ENCODE measurements at places on chromosomes 12 and 14. TPM values are rescaled to one million over a fixed set of nuclear protein-coding genes. Genes with fewer than 3 reads are reported as not detected.

DNA sequence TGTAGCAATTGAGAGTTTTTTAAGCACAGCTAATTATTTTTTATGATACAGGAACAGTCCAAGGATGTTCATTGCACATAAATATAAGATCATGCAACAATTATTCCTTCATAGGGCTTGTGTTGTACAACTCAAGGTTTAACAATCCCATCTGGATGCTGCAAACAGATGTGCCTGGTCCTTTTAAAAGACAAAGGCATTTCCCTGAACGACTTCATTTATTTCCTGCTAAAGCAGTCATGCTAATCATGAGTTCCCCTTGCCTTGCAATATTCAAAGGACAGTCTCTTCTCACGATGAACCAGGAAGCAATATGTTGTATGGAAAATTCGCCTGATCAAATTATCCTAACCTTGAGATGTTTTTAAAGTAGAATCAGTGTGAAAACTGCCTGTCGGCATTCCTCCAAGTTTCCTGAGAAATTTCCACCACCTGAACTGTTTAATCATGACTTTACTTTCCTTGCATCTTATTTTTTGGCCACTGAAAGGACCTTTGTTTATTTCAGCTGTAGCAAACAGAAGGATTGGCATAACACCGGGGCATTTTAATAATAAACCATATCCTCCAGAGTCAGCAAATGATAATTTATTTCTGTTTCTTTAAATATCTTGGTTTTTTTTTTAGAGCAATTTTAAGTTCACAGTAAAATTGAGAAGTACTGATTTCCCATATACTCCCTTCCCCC lies 33.9 kb upstream of the TSPAN8 start:
- H3K27me3 ChIP-seq: no peaks in the 10 kb centered on the region
- H3K4me1 ChIP-seq: no peaks in the 10 kb centered on the region
- H3K36me3 ChIP-seq: no peaks in the 10 kb centered on the region
- DNase-seq: no peak
- H3K4me3 ChIP-seq: no peak overlapping the region
- no peak overlapping the region for H3K27ac ChIP-seq

Gene CPNE6
- total RNA-seq: not detected

DNA sequence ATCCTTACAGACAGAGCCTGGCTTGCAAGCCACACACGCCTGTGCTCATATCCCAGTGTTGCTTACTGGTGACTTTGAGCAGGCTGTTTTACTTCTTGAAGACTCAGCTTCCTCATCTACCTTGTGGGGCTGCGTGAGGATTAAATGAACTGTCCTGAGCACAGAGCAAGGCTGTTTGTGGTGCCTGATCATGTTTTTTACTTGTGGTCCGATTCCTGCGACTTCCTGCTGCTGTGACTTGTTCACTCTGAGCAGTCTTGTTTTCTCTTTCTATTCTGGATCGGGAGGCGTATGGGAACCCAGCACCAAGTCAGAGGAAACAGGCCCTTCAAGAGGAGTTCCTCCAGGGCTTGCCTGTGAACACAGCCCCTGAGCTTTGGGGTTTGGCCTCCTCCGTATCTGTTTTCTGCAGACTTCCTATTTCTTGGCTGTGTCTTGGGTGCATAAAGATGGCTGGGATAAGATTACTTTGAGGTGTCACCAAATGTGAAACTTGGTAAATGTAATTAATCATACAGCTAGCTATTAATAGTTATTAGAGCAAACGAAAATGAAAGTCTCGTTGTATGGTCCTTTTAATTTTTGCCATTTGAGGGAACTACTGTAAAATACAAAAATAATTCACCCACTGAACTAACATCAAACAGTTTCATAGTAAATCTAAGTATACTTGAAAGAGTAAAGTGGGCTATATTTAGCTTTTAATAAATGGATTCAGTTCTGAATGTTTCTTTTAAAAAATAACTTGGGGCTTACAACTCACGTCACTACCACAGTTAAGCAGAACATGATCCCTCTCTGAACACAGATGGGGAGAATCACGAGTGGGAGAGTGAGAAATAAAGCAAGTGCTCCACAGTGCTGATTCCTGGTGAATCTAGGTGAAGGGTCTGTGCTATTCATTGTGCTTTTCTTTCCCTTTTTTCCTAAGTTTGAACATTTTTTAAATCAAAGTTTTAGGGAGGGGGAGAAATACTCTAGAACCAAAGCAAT lies 251.5 kb downstream of the FOXN3 start:
- H3K27me3 ChIP-seq: no peaks in the 10 kb centered on the region
- no peaks in the 10 kb centered on the region for H3K36me3 ChIP-seq
- DNase-seq: no peak

DNA sequence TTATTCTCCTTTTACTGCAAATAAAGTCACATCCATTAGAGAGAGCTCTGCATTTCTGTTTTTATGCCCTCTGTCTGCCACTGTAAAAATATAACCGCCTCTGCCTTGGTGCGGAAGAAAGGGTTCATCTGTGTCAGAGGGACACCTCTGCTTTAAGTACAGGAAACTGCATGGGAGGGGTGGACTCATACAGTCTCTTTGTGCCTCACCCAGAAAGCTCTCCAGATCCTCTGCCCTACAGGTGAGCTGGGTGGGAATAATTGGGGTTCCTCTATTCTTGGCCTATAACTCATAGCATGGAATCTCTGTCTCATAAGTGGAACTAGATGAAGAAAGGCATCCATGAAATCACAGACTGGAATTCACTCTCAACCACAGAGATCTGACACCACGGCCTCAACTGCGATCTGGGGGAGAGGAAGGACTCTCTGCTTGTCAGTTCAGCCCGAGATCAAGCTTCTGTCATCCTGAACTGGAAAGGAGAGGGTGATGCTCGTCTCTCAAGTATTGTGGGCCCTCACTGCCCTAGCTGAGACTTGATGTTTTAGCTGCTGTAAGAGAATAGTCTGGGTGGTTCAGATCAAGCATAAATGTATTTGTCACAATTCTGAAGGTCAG lies 702.3 kb downstream of the TMEM121 start:
- no peaks in the 10 kb centered on the region for H3K36me3 ChIP-seq
- no peaks in the 10 kb centered on the region for H3K27me3 ChIP-seq

DNA sequence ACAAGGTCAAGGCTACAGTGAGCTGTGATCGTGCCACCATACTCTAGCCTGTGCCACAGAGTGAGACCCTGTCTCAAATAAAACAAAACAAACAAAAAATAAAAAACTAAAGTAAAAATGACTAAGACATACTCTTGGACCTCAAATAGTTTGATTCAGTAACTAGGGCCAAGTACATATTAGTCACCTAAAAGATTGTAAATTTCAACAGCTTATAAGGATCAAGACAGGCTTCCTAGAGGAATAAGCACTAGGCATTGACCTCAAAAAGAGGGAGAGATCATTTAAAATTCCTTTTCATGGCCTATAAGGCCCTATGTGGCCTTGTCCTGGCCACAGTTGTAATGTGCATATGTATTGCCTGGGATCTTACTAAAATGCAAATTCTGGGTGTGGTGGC lies 46.0 kb upstream of the CHST11 start:
- no peak overlapping the region for H3K27ac ChIP-seq
- H3K4me3 ChIP-seq: no peak overlapping the region
- H3K36me3 ChIP-seq: no peaks in the 10 kb centered on the region
- DNase-seq: no peak
- no peaks in the 10 kb centered on the region for H3K27me3 ChIP-seq

- H3K27ac ChIP-seq: no peak overlapping the region
- H3K4me1 ChIP-seq: no peaks in the 10 kb centered on the region
- no peak overlapping the region for H3K4me3 ChIP-seq
These were observed 511.0 kb downstream of the TMEM121 start for GRCh38 chr14:106037380-106037779.

Gene TMEM233
- total RNA-seq: not detected

Gene ESPL1
- 54.6 TPM for total RNA-seq

Gene C12orf54
- total RNA-seq: not detected

DNA sequence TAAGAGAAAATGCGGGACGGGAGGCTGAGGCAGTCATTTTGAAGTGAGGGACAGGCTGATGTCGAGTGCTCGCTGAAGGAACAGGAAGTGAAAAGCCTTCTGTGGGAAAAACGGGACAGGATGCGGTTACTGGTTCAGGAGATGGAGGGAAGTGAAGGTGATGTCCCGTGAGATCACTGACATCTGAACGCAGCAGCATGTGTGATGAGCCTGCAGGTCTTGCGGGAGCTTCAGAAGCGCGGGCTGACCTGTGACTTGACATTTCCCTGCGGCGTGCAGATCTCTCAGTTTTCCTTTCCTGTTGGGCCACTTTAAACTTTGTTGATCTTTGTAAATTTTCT lies 77.8 kb downstream of the DDX51 start:
- no peak overlapping the region for H3K27ac ChIP-seq
- no peak overlapping the region for H3K4me3 ChIP-seq

Gene RAPGEF3
- 5.8 TPM for total RNA-seq

Gene KRT6B
- not detected for total RNA-seq

- H3K4me3 ChIP-seq: no peak overlapping the region
- peaks cover 2% of the 10 kb centered on the region for H3K27me3 ChIP-seq
- no peak overlapping the region for H3K27ac ChIP-seq
- no peaks in the 10 kb centered on the region for H3K36me3 ChIP-seq
These were observed 39.1 kb upstream of the GZMB start for GRCh38 chr14:24673059-24673458.

Measured in Panc1 (cell line).